ENCODE measurements at places on chromosomes 13 and 19.

DNA sequence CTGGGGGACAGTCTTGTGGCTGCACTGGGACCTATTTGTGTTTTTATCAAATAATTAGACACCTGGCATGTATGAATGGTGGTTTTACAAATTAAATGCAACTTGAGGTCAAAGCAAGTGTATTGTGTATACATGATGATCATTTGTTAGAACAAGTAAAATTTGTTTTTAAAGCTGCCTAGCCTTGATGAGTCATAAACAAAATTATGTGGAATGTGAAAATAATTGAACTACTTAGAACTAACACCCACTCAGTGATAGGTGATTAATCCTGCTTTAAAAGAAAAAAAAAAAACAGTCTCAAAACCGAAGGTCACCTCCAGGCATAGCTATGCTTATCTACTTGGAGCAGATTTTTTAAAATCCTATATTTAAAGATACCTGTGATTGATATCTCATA, 770.3 kb upstream of the SLITRK5 start:
- no peaks in the 10 kb centered on the region for H3K4me1 ChIP-seq
- DNase-seq, result no peak

- no peak for DNase-seq
- H3K27ac ChIP-seq, result no peak overlapping the region
- no peak overlapping the region for H3K4me3 ChIP-seq
- peaks cover 77% of the 10 kb centered on the region for H3K36me3 ChIP-seq
These were observed 50.9 kb upstream of the TEX29 start for GRCh38 chr13:111269508-111269907.

GRCh38 chr13:111537115-111537728, 216.8 kb downstream of the TEX29 start:
- peaks cover 8% of the 10 kb centered on the region for H3K4me1 ChIP-seq
- no peak overlapping the region for H3K27ac ChIP-seq
- no peaks in the 10 kb centered on the region for H3K36me3 ChIP-seq
- no peak for DNase-seq

DNA sequence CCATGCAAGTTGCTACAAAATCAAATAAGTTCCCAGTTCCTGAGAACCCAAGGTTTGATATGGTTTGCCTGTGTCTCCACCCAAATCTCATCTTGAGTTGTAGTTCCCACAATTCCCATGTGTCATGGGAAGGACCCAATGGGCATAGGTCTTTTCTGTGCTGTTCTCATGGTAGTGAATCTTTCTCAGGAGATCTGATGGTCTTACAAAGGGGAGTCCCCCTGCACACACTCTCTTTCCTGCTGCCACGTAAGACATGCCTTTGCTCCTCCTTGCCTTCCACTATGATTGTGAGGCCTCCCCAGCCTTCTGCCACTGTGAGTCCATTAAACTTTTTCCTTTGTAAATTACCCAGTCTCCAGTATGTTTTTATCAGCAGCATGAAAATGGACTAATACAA, 28.5 kb upstream of the TSHZ3 start:
- no peaks in the 10 kb centered on the region for H3K27me3 ChIP-seq
- no peak overlapping the region for H3K27ac ChIP-seq
- no peak overlapping the region for H3K4me3 ChIP-seq
- no peaks in the 10 kb centered on the region for H3K4me1 ChIP-seq

DNA sequence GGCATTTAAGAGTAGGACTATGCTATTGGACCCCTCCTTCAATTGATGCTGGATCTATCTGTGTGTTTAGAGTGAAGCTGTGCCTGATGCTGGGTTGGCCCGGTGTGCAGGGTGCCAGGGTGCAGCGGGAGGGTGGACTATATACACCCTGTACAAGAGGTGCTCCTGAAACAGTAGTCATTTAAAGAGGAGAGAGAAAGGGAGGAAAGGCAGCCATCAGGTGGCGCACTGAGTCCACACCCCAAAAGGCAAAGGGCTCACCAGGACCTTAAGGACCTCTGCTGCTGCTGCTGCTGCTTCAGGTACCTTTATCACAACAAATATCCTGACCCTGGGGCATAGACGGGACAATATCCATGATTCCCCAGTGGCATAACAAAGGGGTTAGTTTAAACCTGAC, 39.4 kb downstream of the ZNF136 start:
- no peaks in the 10 kb centered on the region for H3K27me3 ChIP-seq
- H3K4me1 ChIP-seq, result no peaks in the 10 kb centered on the region
- no peak overlapping the region for H3K4me3 ChIP-seq
- no peaks in the 10 kb centered on the region for H3K36me3 ChIP-seq
- H3K27ac ChIP-seq, result no peak overlapping the region

Measured in stomach (tissue), 19 donors.